ENCODE measurements at places on chromosomes 12 and 14.
A peak's percentile ranks its signal among the peaks of the same experiment; 100 is the strongest.

GRCh38 chr12:53244337-53244736 lies 12.3 kb upstream of the RARG start:
- DNase-seq = peak; percentile 56

GRCh38 chr14:101757064-101757838 lies 4.3 kb upstream of the PPP2R5C start:
- no peak for DNase-seq

- DNase-seq = no peak
Measured at GRCh38 chr12:131830914-131831571, 2.9 kb downstream of the MMP17 start.

DNA sequence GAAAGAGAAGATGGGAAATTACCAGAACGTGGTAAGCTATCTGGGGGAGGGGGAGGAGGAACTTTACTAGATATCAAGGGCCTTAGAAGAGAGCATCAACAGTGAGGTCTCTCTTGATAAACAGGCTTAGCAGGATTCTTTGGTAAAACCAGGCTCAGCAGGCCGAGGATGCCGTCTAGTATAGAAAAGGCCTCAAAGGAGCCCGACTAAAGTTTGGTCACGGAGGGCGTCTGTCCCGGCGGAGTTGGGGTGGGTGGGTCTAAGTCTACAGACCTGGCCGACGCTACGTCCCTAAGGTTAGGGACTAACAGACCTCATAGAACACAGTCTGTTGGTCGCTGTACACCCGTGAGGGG lies 538 bp upstream of the TIGAR start:
- no peak for DNase-seq

GRCh38 chr12:88638966-88639760 lies 58.9 kb upstream of the KITLG start:
- DNase-seq = no peak

- DNase-seq = no peak
Measured at GRCh38 chr12:106417926-106418910, 60.7 kb downstream of the POLR3B start.

DNA sequence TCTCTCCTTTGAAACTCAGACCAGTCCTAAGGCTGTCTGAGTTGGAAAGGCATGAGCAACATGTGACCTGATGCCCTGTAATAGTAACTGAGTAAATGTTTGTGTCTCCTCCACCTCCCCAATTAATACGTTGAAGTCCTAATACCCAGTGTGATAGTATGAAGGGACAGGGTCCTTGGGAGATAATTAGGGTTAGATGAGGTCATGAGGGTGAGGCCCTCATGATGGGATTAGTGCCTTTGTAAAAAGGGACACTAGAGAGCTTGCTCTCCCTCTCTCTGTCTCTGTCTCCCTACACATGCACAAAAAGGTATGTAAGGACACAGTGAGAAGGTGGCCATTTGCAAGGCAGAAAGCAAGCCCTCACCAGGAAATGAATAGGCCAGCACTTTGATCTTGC lies 18.1 kb upstream of the KIF21A start:
- no peak for DNase-seq

GRCh38 chr12:42474391-42474790 lies 115.2 kb downstream of the PRICKLE1 start:
- no peak for DNase-seq

DNA sequence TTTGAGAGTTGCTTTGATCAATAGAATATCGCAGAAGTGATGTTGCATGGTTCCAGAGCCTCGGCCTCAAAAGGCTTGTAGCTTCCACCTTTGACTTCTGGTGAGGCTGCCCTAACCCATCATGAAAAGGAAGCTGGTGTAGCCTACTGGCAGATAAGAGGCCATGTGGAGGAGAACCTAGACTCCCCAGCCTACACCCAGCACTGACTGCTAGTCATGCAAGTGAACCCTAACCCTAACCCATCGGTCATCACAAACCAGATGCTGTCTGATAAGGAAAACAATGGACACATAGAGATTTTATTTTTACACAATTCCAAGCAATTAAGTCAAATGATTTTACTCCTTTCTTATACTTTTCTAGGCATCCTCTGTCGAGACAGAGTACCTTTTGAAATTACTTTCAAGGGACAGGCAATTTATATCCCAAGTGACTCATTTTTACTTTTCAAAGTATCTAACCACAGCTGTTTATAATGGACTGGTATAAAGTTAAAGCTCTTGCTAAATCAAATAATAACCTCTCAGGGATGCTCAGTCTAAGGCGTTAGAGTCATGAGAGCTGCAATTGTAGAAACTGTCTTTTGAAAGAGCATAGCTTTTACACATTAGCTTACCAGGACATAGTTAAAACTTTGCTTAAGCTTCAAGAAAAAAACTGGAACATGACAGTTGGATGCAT lies 17.6 kb downstream of the PTPRB start:
- DNase-seq = no peak

GRCh38 chr12:27844366-27845090 lies 64.5 kb upstream of the MANSC4 start:
- no peak for DNase-seq

GRCh38 chr12:5102261-5102789 lies 58.6 kb downstream of the KCNA5 start:
- DNase-seq = no peak

GRCh38 chr14:23399591-23399990 lies 8.5 kb downstream of the MYH6 start:
- no peak for DNase-seq

GRCh38 chr14:99749763-99750715 lies 43.2 kb upstream of the EML1 start:
- DNase-seq = peak; percentile 77

DNA sequence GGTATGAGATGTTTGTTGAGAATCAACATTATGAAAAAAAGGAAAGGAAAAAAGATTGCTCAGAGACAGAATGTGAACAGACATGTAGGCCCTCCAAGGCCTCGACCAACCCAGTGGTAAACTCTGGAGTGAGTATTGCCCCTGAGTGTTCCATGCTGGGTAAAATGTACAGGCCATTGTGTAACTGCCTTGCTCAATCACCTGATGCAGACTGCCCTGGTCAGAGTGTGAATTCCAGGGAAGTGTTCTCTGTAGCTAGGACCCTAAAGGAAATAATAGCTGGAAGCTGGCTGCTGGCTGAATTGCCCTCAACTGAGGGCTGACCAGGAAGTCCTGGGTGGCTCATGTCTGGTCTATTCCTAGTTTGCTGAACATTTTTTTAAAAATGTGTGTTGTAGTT lies 1081.4 kb upstream of the LRFN5 start:
- no peak for DNase-seq

- peak; percentile 17 for DNase-seq
Measured at GRCh38 chr14:21102521-21103410, 1.9 kb downstream of the TMEM253 start.

GRCh38 chr14:79037593-79037992 lies 867.4 kb downstream of the NRXN3 start:
- DNase-seq = no peak

DNA sequence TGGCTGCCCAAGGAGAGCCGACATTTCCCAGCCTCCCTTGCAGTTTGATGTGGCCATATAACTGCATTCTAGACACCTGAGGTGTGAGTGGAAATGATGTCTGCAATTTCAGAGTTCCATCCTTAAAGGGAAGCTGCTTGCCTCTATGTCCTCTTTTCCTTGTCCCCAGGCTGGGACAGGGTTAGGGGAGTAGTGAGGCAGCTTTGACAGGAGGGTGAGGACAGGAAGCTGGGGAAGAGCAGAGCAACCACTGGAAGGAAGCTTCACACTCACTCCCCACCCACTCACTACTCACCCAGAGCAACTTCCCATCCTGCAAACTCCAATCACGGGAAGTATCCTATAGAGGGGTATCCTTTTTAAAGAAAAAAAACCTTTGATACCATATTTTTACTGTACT lies 28.9 kb upstream of the LTA4H start:
- DNase-seq = no peak

DNA sequence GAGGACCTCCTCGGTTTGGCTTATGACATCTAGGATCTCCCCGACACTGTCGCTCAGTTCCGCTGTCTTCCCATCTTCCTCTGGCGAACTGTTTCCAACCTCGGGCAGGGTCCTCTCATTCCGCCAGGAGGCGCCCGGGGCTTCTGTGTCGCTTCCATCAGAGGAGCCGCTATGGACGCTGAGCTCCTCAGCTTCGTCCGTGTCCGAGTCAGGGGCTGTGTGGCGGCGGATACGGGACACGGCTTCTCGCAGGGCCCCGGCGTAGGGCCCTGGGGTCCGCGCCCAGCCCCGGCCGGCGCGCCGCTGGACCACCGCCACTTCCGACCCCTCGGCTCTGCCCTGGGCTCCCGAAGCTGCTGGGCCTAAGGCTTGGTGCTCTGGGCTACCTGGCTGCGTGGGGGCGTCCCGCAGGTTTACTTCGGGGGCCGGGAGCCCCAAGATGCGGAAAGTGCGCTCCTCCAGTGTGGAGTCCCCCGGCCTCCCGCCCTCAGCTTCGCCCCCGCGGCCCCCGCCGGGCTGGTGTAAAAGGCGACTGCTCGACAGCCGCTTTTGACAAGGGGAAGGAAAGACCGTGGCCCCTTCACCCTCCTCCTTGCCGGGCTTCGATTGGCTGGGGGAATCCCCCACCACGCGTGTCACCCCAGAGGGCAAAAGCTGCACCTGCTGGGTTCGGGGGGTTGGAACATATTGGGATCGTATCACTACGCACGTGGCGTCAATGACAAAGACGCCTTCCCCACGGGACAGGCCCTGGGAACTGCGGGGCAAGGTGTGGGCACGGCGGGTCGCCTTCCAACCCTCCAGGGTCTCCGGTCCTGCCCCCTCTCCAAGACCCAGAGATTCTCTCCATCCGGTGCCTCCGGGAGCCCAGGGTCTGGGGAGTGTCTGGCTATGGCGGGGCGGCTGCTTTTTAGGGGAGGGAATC lies 2.1 kb downstream of the DDN start:
- peak; percentile 82 for DNase-seq

DNA sequence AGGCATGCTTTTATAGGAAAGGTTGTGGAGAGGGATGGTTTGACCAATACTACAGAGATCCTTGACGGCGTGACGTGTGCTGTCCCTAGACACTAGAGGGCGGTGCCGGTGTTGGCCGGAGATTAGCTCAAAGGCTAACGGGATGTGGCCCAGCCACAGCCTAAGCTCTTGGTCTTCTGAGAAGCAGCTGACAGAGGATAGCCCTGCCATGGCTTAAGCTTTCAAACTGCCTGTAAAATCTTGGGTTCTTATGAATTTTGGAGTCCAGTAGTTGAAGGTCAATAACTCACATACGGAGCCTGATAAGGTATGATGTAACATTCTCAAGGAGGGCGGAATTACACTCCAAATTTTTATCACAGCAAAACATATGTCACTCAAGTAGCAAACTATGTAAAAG lies 515.7 kb upstream of the ATXN7L3B start:
- peak; percentile 36 for DNase-seq

Data from SK-N-SH (cell line).